Skin of body (tissue), 3 donors: ENCODE measurements at places on chromosomes 1 and 21.

- peak; percentile 73 for DNase-seq
Observed at GRCh38 chr1:43835082-43836021, 98.2 kb upstream of the ARTN start.

DNA sequence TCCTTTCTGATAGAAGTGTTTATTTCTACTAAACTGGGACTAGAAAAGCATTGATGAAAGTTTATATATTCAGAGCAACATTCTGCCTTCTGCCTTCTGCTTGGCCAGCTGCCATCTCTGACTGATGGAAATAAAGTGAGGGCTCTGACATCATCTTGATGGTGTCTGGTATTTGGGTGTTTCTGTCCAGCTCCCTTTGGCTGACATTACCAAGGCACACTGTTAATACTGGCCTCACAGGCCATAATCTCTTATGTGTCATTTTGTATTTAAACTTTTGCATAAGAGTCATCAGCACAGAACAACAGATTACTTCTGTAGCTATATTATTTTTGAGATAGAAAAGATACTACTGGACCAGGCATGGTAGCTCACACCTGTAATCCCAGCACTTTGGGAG is 216.9 kb downstream of the RYR2 start:
- peak; percentile 52 for DNase-seq

DNA sequence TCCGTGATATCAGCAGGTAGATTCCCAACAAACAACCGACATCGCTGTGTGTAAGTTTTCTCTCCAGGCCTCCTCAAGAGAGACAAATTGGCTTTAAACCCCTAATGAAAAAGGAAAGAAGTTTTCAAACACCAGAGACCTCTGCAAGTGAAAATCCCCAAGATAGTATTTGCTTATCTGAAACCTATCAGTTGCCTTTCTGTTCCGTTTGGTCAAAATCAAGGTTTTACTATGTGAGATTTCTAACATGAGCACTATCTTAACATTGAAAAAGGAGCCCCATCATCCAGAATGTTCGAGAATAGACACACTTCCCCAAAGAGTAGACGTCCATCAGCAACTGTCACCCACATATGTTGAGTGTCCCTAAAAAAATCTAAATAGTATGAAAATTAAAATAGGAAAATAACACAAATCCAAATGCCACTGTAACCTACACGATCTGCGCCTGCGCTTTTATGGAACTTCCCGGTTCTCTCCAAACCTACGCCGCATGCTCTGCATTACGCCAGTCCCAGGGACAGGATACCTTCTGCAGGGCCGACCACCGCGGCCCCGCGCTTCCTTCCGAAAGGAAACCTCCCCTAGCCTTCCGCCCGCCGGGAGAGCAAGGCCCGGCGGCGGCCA is 1.4 kb downstream of the SFPQ start:
- no peak for DNase-seq

GRCh38 chr1:93925206-93925605 is 16.0 kb upstream of the GCLM start:
- DNase-seq = no peak

DNA sequence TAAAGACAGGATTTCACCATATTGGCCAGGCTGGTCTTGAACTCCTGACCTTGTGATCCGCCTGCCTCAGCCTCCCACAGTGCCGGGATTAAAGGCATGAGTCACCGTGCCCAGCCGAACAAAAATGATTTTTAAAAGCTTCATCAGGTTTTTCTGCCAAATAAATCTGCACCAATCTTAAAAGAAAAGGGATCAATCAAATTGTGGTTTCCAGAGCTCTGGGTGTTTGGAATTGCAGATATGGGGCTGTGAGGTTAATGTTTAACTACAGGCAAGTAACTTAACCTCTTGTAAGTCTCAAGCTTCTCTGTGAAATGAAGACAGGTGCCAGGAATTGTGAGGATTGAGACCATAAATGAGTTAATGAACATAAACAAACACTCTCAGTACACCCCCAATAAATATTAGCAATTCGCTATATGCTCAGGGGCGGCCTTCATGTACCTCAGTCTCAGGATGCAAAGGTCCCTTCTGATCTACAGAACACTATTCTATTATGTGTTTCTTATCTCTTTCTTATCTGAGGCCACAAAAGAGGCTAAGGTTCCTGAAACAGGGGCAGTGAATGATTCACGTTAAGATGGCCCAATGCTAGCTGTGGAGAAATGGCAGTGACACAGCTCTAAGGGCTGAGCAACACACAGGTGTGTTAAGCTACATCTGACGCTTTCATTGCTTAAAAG is 7.1 kb upstream of the GNPAT start:
- DNase-seq = no peak

- no peak for DNase-seq
Observed at GRCh38 chr21:42429856-42430255, 26.2 kb downstream of the UBASH3A start.

- no peak for DNase-seq
Observed at GRCh38 chr21:45593162-45594022, 50.1 kb upstream of the PCBP3 start.

DNA sequence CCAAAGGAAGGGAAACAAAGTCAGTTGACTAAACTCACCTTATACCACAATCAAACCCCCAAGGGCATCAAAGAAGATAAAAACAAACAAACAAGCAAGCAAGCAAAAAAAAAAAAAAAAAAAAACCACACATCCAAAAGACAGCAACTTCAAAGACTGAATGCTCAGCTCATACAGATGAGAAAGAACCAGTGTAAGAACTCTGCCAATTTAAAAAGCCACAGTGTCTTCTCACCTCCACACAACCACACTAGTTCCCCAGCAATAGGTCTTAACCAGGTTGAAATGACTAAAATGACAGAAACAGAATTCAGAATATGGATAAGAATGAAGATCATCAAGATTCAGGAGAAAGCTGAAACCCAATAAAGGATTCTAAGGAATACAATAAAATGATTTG is 193.4 kb downstream of the FAF1 start:
- DNase-seq = no peak

- no peak for DNase-seq
Observed at GRCh38 chr1:191886977-191887376, 271.3 kb upstream of the RGS18 start.

DNA sequence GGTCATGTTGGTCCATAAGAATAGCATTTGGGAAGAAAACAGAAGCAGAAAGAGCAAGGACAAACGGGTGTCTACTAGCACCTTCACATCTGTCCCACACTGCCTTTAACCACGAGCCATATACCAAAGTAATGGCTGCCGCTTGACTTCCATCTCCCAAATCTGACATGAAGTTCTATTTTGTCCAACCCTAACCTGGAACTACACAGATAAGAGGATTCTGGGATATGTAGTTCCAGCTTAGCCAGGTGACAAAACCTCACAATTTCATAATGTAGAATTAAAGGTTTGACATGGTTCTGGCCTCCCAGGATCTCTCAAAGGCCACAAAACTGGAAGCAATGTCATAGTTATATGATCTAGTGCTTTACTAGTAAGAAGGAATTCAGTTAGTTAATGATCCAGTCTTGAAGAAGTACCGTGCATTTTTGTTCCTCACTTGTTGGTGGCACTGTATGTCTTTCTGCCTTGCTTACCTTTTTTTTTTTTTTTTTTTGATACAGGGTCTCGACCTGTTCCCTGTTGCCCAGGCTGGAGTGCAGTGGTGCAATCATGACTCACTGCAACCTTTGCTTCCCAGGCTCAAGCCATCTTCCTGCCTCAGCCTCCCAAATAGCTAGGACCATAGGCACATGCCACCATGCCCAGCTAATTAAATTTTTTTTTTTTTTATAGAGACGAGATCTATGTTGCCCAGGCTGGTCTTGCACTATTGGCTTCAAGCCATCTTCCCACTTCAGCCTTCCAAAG is 17.5 kb downstream of the PTGFRN start:
- no peak for DNase-seq

DNA sequence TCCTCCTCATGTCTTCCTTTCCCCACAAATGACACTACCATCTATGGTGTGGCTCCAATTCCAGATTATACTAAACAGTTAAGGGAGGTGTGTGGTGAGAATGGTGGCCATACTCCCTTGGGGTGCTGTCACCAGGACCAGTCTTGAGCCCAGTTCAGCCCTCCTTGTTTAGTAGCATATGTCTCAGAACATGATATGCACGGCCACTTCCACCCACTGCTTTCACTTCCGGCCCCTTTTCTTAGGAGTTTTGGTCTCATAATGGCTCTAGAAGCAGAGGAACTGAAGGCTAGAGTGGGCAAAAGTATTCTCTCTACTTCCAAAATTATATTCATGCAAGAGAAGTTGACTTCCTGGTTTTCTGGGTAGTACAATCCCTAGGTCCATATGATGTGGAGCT is 45.3 kb upstream of the CACNA1E start:
- DNase-seq = no peak

DNA sequence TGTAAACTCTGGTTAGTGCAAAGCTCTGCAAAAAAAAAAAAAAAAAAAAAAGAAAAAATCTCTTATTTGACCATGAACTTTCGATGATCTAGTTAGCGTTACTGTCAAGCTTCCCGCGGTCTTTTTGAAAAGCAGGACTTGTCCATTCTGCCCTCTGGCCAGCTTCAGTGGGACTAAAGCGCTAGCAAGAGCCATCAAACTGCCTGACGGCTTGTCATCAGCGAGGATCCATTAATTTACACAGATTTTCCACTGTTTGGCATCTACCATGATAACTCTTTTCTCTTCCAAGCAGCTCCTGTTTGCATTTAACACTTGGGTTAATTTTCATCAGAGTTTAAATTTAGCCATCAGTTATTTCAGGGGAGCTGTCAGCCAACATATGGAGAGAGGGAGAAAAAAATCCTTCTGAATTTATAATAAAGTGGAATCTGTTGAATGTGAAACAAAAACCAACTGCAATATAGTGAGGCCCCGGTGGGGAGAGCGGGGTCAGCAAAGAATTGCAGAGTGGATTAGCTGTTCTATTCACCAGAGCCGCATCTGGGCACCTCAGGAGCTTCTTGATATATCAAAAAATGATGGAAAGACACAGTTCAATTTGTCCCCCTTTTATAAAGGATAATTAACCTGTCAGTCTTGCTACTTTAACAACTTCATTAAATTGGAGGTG is 298.2 kb downstream of the SPATA17 start:
- DNase-seq = no peak

DNA sequence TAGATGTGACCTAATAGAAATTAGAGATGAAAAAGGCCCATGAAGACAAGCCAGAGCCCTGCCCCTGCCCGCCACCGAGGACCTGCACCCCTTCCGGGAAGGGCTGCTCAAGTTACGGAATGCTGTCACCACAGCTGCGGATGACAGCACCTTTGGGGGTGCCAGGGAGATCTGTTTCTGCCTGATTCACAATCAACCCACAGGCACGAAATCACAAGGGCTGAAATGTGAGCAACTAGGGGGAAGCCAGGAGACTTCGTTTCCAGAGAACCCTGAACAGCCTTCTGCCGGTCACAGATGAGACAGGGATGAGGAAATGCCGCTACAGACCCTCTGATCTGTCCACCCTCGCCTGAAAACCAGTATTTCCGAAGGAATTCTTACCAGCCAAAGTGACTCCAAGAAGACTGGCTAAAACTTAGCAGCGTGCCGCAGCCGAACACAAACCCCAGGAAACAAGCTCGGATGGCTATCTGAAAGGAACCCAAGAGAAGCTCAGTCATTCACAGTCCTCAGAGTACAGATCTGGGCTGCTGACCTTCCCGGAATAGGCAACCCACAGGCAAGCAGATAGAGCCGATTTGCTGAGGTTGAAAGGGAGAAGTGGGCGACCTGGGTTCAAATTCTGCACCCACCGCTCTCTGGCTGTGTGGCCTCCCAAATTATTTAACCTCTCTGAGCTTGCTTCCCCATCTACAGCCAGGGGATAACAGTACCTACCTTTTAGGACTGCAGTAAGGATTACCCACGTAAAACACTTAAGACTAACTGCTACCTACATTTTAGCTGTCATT is 1.1 kb downstream of the ICMT start:
- no peak for DNase-seq

DNA sequence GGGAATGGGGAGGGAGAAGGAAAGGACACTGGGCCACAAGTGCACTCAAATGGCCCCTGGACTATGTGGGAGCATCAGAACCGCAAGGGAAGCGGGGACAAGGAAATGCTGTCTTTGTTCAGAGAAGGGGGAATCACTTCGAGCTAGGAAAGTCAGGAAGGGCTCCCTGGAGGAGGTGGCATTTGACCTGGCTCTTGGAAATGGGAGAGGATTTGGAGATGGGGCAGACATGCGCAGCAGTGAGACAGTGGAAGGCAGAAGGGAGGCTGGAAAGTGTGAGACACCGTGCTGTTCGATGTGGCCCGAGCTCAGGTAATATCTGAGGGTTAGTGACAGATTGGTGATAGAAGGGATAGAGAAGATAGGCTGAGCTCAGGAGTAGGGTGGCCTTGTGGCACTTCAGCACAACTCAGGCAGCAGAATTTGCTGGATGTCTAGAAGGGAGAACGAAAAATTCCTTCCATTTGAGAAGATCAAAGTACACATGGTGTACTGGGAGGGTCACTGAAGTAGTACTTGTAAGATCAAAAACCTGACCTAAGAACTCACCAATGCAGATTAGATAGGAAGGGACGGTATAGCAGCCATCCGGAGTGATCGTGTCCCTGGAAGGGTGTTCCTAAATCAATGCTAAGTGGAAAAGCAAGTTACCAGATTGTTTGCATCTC is 25.4 kb downstream of the SLC1A7 start:
- DNase-seq = no peak

GRCh38 chr1:33826311-33826710 is 37.6 kb upstream of the HMGB4 start:
- no peak for DNase-seq

DNA sequence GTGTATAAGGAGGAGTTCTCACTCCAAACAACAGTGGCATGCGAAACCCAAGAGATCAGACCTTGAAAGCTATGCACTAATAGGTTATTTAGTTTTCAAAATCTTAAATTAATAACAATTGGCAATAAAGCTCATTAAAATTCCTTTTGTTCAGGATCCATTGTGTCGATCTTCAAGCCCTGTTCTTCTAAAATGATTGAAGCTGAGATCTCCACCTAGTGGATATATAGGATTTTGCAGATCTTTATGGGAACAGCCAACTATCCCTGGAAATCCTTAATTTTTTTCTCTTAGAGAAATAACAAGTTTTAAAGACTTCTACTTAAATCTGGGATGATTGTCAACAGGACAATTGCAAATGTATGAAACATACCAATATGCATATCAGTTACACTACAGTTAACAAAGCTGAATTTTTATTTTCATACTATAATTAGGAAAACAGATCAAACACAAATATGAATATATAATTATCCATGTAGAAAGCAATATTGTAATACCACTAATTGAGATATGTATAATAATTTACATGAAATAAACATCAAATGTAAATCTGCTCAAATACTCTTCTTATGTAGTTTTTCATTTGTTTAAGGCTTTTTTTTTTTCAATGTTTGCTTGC is 43.3 kb downstream of the LRRC53 start:
- peak; percentile 7 for DNase-seq
